ENCODE measurements at places on chromosomes 16 and 17. TPM values are rescaled to one million over a fixed set of nuclear protein-coding genes. Genes with fewer than 3 reads are reported as not detected.

The RGS11 gene
- not detected for total RNA-seq

The MYL4 gene
- 61.9 TPM for total RNA-seq

DNA sequence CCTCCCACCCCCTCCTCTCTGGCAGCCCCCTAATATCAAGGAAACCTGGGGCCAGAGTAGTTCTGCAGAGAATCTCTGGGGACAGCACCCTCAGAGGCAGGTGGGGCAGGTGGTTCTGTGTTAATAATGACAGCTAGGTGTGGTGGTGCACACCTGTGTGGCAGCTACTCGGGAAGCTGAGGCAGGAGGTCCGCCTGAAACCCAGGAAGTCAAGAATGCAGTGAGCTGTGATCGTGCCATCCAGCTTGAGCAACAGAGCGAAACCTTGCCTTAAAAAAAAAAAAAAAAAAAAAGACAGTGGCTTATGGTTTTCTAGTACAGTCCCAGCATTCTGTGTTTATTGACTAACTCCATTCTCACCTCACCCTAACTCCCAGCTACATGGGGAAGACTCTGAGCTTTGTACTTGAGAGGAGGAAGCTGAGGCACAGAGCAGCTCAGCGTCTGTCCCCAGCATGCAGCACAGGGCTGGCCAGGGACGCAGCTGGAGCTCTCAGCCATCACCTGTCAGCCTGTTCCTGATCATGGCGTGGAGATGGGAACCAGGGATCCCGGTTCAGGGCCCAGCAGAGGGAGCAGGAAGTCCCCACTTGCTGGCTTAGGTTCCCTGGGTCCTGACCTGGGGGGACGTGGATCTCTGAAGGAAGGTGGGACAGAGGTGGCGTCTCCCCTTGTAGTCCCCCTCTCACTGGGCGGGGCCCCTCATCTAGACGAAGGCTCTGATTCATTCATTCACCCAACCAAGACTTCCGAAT lies 6.1 kb downstream of the DBNDD1 start:
- 0 out of 2 replicates have a peak, but pooled peaks cover 2% of the 10 kb centered on the region for H3K36me3 ChIP-seq
- DNase-seq, result no peak
- H3K27ac ChIP-seq, result no peak overlapping the region
- no peaks in the 10 kb centered on the region for H3K4me1 ChIP-seq
- no peaks in the 10 kb centered on the region for H3K27me3 ChIP-seq

- no peaks in the 10 kb centered on the region for H3K27me3 ChIP-seq
- peak; percentile 72 for DNase-seq
Measured at GRCh38 chr17:64773836-64774761, 112.0 kb upstream of the SMURF2 start.

The TMEM106A gene
- total RNA-seq, result 2.0 TPM

The PRR11 gene
- 77.8 TPM for total RNA-seq

The TSPOAP1 gene
- total RNA-seq, result 0.53 TPM

DNA sequence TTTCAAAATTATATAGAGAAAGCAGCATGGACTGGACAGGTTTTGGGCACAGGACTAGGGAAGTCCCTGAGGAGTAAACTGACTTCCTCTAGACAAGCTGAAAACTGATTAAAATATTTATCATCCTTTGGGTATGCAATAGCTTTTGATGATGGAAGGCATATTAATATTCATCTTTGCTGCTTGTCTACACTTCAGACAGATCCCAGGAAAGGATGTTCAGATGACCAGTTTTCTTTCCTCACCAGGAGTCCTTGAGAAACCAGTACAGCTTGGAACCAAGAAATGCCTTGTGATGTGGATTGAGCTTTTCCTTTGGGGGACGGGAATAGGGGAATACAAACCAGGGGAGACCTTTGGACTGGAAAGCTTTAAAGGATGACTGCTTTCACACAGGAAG lies 195.5 kb downstream of the FTO start:
- no peaks in the 10 kb centered on the region for H3K27me3 ChIP-seq
- H3K27ac ChIP-seq, result no peak overlapping the region
- H3K4me3 ChIP-seq, result no peak overlapping the region

DNA sequence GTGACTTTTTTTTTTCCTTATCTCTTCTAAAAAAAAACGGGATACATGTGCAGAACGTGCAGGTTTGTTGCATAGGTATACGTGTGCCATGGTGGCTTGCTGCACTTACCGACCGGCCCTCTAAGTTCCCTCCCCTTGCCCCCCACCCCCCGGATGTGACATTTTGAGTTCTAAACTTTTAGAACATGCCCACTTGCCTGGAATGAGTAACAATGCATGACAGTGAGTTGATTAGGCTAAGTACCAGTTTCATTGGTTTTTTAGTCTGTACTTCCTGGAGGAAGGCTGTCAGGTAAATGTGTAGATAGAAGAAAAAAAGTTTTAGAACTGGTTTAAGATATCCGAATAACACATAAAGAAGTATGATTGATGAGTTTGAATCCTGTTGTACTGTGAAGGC lies 4.0 kb downstream of the BPTF start:
- DNase-seq, result no peak
- no peaks in the 10 kb centered on the region for H3K4me1 ChIP-seq
- H3K4me3 ChIP-seq, result no peak overlapping the region
- no peaks in the 10 kb centered on the region for H3K36me3 ChIP-seq
- no peaks in the 10 kb centered on the region for H3K27me3 ChIP-seq

GRCh38 chr17:64472564-64472963 lies 23.6 kb downstream of the MILR1 start:
- no peak overlapping the region for H3K27ac ChIP-seq
- no peak overlapping the region for H3K4me3 ChIP-seq

- H3K4me3 ChIP-seq, result peak overlapping the region; percentile 88
- H3K36me3 ChIP-seq, result no peaks in the 10 kb centered on the region
- no peaks in the 10 kb centered on the region for H3K27me3 ChIP-seq
Measured at GRCh38 chr17:48543107-48543853, 1.6 kb downstream of the HOXB2 start.

- H3K27ac ChIP-seq, result no peak overlapping the region
- H3K27me3 ChIP-seq, result no peaks in the 10 kb centered on the region
- H3K4me1 ChIP-seq, result no peaks in the 10 kb centered on the region
- DNase-seq, result no peak
- H3K4me3 ChIP-seq, result no peak overlapping the region
- H3K36me3 ChIP-seq, result peaks cover 6% of the 10 kb centered on the region
Measured at GRCh38 chr16:24577167-24577566, 37.8 kb downstream of the RBBP6 start.

DNA sequence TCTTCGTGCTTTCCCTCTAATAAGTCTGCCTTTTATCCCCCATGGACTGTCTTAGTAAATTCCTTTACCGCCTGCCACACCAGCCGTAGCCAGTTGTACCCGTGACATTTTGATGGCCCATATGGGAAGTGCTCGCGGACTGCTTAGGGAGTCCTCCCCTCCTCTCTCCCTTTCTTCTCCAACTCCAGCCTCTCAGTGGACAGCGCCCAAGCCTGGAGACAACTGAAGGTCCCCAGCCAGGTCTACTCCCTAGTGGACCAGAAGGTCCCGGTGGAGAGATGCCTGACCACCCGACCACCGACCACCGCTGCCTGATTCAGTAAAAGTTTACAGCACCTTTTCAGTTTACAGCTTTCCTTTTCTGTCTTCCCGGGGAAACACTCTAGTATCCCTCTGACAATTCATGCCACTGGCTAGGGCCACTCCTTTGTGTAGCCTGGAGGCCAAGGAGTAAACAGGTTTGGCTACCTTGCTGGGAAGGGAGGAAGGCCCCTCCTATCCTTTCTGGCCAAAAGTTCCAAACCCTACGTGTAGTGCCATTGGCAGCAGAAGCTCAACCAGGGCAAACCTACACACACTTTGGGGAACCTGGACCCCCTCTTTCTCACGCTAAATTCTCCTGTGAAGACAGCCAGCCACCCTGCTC lies 18.0 kb downstream of the CTRB2 start:
- H3K27ac ChIP-seq, result no peak overlapping the region
- no peak for DNase-seq
- H3K4me3 ChIP-seq, result no peak overlapping the region
- H3K27me3 ChIP-seq, result no peaks in the 10 kb centered on the region

- no peaks in the 10 kb centered on the region for H3K27me3 ChIP-seq
- no peak overlapping the region for H3K4me3 ChIP-seq
- DNase-seq, result no peak
- no peak overlapping the region for H3K27ac ChIP-seq
Measured at GRCh38 chr17:413016-413350, 60.4 kb upstream of the RPH3AL start.

The MGAT5B gene
- total RNA-seq, result 0.35 TPM

- H3K4me3 ChIP-seq, result no peak overlapping the region
- H3K27ac ChIP-seq, result no peak overlapping the region
- no peak for DNase-seq
- H3K4me1 ChIP-seq, result peaks cover 8% of the 10 kb centered on the region
- no peaks in the 10 kb centered on the region for H3K36me3 ChIP-seq
Measured at GRCh38 chr17:75921596-75921995, 16.9 kb upstream of the MRPL38 start.

- no peak for DNase-seq
- H3K27me3 ChIP-seq, result no peaks in the 10 kb centered on the region
- H3K27ac ChIP-seq, result no peak overlapping the region
- peaks cover 40% of the 10 kb centered on the region for H3K36me3 ChIP-seq
Measured at GRCh38 chr16:56748191-56748590, 18.3 kb downstream of the NUP93 start.

GRCh38 chr17:12081720-12082119 lies 61.0 kb downstream of the MAP2K4 start:
- no peaks in the 10 kb centered on the region for H3K36me3 ChIP-seq
- peaks cover 8% of the 10 kb centered on the region for H3K4me1 ChIP-seq
- no peaks in the 10 kb centered on the region for H3K27me3 ChIP-seq
- no peak overlapping the region for H3K27ac ChIP-seq
- H3K4me3 ChIP-seq, result no peak overlapping the region
- no peak for DNase-seq

DNA sequence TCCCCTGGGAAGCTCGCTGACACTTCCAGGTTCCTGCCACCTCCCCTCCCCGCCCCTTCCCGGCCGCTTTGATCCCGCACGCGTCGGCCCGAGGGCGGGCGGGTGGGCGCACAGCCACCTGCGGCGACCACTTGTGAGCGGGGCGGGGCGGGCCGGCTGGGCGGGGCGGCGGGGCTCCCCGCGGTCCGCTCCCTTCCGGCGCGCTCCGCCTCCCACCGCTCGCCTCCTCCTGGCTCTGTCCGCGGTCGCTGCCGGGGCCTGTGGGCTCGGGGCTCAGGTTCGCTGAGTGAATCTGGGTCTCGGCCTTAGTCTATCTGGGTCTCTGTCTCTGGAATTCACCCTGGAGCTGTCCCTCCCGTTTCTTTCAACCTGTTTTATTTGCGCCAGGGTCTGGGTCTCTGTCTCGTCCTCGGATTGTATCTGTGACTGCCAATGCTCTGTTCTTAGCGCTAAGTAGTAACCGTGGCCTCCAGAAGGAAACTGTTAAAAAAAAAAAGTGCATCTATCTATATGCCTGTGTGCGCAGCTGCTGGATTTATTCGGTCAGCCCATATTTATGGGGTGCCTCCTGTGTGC lies 2.7 kb upstream of the HES7 start:
- H3K4me3 ChIP-seq, result peak overlapping the region; percentile 78
- DNase-seq, result peak; percentile 28
- no peaks in the 10 kb centered on the region for H3K27me3 ChIP-seq
- H3K4me1 ChIP-seq, result no peaks in the 10 kb centered on the region

The ABHD15 gene
- total RNA-seq, result 16.2 TPM

DNA sequence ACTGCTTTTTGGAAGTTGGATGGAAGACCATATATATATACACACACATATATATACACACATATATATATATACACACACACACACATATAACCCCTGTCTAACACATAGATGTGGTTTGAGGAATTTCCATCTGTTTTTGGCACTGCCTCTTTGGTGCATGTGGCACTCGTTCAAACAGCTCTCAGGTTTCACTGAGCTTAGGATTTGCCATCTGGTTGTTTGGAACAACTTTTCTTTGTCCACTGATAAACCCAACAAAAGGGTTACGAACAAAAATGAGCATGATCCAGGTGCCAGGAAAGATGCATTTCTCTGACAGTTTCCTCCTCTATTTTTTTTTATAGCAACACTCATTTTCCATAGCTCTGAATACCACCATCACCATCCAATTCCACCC lies 14.6 kb upstream of the KCNJ16 start:
- no peaks in the 10 kb centered on the region for H3K4me1 ChIP-seq
- DNase-seq, result no peak
- H3K36me3 ChIP-seq, result no peaks in the 10 kb centered on the region
- H3K27ac ChIP-seq, result no peak overlapping the region
- H3K27me3 ChIP-seq, result no peaks in the 10 kb centered on the region
- no peak overlapping the region for H3K4me3 ChIP-seq

The SETD1A gene
- 8.9 TPM for total RNA-seq

DNA sequence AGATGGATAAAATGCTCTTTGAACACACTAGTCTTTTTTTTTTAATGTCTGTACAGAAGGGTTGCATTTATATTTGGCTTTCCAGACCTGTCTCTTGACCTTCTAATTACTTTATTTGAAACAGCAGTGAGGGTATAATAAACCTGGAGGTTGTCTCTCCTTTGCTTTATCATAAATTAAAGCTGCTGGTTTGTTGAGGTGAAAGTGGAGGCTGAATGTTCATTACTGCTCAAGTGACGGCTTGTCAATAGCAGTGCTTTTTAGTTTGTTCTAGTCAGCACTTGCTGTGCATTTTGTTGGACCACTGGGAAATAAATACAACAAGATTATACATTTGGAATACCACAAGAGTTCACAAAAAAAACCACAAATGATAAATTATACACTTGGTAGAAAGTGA lies 264.2 kb downstream of the IRX3 start:
- 0 out of 2 replicates have a peak, but pooled peaks cover 2% of the 10 kb centered on the region for H3K4me1 ChIP-seq
- H3K4me3 ChIP-seq, result no peak overlapping the region
- H3K27ac ChIP-seq, result no peak overlapping the region
- no peak for DNase-seq

GRCh38 chr17:77995146-77995852 lies 36.8 kb downstream of the TNRC6C start:
- no peaks in the 10 kb centered on the region for H3K27me3 ChIP-seq
- no peak overlapping the region for H3K4me3 ChIP-seq
- H3K36me3 ChIP-seq, result no peaks in the 10 kb centered on the region
- no peak overlapping the region for H3K27ac ChIP-seq
- no peaks in the 10 kb centered on the region for H3K4me1 ChIP-seq

GRCh38 chr17:55318081-55318480 lies 53.3 kb downstream of the HLF start:
- H3K27ac ChIP-seq, result no peak overlapping the region
- no peaks in the 10 kb centered on the region for H3K27me3 ChIP-seq
- H3K4me1 ChIP-seq, result no peaks in the 10 kb centered on the region
- H3K36me3 ChIP-seq, result no peaks in the 10 kb centered on the region
- no peak for DNase-seq

The LDHD gene
- total RNA-seq, result 0.08 TPM

- H3K4me1 ChIP-seq, result peaks cover 28% of the 10 kb centered on the region
- no peak overlapping the region for H3K4me3 ChIP-seq
- H3K27ac ChIP-seq, result no peak overlapping the region
Measured at GRCh38 chr17:35775583-35775982, 14.9 kb downstream of the C17orf50 start.

The ZFPM1 gene
- total RNA-seq, result 0.85 TPM

The PYCARD gene
- total RNA-seq, result not detected

The MT4 gene
- not detected for total RNA-seq
